ENCODE measurements at places on chromosomes 5 and 9. TPM values are rescaled to one million over a fixed set of nuclear protein-coding genes. Genes with fewer than 3 reads are reported as not detected.

The ZNF483 gene
- 1.4 TPM for total RNA-seq

The OMD gene
- total RNA-seq = 2.8 TPM

The TRAF1 gene
- total RNA-seq = 3.5 TPM

The C9orf50 gene
- not detected for total RNA-seq

The SV2C gene
- 0.23 TPM for total RNA-seq

DNA sequence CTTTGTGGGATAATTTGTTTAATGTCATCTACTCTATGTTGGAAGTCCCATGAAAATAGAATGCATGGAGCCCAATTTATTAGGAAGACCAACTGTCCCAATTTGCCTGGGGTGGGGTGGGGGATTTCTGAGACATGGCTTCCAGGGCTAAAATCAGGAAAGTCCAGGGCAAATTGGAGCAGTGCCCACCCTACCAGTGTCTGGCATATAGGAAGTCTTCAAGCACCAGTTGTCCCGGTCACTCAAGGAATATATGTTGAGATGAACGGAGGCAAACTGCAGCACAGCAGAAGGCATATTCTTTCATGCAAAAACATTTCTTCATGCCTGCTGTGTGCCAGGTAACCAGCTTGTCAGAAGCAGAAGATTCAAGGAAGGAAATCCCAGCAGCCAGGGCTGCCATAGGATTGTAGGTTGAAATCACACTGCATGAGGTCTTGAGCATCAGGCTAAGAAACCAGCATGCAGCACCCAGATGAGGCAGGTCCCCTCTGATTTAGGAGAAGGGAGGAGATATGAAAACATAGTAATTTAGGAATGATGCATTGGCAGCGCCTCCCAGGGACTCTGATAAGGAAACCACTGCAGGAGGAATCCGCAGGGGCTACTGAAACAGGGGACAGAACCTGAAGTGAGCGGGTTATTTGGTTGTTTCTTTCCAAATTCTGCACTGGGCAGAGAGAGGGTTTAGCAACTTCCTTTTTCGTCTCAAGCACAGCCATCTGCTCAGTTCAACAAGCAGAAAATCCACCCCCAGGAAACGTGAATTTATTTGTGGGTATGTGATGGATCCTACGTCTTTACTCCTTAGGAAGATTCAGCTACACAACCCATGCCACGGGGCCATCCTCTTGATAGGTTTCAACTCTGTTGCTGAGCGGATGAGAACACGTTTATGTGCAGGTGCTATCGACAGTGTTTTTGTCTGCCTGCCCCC, 112.6 kb upstream of the CPEB4 start:
- DNase-seq = no peak

GRCh38 chr9:21565155-21565554, 83.0 kb upstream of the IFNE start:
- no peak for DNase-seq

DNA sequence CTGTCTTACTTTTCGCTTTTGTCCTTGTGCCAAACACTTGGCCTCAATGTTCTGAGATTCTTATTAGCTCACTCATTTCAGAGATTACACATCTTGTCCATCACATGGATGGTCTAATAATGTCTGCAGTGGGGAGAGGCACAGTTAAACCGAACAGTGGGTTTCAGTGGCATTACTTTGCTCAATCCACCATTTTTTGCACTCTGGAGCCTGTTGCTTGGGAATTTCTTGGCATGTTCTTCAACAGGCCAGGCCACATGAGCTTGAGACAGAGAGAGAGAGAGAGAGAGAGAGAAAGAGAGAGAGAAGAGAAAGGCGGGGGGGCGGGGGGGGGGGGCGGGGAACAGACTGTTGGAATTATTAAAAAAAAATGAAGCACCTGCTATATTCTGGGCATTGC, 1327.8 kb upstream of the WWC1 start:
- no peak for DNase-seq

DNA sequence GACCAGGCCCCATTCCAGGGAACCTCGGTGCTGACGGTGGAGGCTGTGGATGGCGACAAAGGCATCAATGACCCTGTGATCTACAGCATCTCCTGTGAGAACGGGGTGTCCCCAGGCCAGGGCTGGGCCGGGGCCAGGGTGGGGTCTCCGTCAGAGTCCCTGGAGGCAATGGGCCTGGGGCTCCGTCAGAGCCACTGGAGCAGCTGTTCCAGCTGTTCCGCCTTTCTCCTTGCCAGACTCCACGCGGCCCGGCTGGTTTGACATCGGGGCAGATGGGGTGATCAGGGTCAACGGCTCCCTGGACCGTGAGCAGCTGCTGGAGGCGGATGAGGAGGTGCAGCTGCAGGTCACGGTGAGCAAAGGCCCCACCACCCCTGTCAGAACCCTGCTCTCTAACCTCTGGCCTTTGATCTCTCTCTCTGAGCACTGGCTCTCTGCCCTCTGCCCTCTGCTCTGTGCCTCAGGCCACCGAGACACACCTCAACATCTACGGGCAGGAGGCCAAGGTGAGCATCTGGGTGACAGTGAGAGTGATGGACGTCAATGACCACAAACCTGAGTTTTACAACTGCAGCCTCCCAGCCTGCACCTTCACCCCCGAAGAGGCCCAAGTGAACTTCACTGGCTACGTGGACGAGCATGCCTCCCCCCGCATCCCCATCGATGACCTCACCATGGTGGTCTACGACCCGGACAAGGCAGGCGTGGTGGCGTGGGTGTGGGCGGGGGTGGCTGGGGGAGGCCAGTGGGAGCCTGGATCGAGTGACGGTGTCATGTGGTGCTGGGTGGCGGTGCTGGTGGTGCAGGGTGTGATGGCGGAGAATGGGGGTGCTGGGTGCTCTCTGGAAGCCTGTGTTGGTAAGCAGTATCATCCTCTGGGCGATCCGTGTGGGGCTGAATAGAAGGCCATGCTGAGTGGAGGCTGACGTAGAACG, 26.6 kb downstream of the CDHR2 start:
- DNase-seq = no peak

GRCh38 chr9:135772056-135772646, 70.2 kb downstream of the KCNT1 start:
- DNase-seq = no peak

GRCh38 chr9:69157751-69158466, 16.2 kb upstream of the TJP2 start:
- no peak for DNase-seq

- DNase-seq = no peak
Measured at GRCh38 chr5:107446972-107447371, 223.8 kb downstream of the EFNA5 start.

DNA sequence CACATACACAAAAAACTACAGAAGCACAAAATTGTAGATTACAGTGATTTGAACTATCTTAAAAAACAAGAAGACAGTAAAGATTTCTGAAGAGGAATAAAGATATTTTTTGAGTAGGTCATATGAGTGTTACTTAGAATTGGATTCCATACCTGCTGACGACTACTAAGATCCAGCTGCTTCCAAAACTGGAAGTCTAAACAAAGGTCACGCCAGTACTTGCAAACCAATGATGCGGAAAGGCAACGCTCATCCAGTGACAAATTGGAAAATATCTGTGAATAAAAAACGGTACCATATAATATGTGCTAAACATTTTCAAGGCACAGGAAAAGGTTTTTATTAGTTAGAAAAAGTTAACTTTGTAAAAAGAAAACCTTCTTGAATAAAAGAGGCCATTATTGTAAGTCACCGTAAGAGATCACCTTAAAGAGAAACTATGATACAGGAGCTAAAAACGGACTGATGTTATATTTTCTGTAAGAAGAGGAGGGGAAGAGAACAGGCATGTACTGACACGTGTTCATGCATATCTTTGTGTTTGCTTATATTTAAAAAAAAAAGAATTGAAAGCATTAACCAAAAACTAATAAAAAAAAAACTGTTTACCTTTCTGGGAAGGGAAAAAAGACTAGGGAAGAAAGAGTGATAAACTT, 14.1 kb downstream of the FBXL17 start:
- no peak for DNase-seq

DNA sequence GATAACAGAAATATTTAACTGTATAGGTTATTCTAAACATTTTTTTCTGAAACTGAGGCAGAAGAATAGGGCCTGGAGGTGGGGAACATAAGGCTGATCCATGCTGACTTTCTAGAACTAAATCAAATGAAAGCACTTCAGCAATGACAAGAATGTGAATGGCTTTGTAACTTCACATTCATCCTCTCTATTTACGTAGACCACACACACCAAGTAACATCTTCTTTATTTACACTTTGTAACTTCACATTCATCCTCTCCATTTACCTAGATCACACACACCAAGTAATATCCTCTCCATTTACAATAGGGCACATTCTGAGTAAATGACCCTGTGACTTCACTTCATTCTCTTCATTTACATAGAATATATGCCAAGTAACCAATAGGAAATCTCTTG, 251.8 kb upstream of the CDH9 start:
- no peak for DNase-seq

DNA sequence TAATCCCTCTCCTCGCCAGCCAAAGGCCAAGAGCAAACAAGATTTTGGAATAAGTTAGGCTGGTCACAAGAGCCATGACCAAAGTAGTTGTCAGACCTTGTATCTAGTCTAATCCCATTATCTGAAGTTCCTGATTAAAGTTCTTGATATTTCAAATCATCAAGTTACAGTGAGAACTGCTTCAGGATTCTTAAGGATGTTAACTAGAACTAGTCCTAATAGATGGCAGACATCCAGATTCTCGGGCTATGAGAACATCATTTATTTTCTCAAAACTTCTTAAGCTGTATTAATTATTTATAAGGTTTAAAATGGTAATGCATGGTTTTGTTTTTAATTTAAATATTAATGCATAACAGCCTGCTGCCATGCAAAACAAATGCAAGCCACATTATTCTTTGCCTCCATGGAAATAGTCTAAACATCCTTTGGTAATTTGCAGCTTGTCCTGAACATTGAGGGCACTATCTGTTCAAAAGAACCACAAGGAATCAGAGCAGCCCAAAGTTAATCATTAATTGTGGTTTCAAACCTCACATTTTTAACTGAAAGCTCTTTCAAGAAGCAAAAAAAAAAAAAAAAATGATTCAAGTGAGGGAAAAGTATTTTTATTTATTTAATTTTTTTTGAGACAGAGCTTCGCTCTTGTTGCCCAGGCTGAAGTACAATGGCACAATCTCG, 95.1 kb downstream of the TTC39B start:
- no peak for DNase-seq

DNA sequence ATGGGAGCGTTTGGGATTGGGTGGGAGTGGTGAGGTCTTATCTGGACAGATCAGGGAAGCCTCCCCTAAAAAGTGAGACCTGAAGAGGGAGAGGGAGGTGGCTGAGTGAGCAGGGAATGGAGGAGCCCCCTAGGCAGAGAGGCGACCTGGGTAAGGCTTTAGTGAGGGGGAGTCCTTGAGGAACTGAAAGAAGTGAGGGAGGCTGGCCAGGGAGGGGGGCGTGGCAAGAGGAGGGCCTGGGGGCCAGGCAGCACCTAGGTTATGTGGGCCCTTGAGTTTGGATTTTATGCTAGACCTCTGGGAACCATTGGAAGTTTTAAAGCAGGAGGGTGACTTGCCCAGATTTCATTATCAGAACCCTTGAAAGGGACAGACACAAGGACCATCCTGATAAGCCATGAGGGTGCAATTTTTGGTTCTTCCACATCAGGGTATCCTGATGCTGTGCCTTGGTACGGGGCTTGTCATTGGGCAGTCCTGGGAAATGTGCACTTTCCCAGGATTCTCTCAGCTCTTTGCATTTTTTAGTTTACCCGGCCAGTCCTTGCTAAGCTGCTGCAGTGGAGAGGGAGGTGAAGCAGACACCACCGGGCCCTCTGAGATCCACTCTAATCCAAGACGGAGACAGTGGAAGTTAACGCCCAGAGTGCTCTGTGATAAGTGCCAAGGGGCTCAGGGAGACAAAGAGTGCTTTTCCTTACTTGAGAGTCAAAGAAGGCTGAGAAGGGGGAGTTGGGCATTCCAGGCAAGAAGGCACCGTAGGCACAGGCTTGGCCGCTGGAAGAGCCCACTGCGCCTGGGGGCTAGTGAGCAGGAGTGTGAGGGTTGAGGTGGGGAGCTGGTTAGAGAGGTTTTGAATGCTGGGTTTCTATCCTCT, 16.1 kb downstream of the GSN start:
- peak; percentile 69 for DNase-seq

GRCh38 chr5:2196416-2196815, 313.7 kb upstream of the IRX4 start:
- no peak for DNase-seq

GRCh38 chr5:180179442-180180420, 29.3 kb downstream of the RASGEF1C start:
- DNase-seq = no peak

DNA sequence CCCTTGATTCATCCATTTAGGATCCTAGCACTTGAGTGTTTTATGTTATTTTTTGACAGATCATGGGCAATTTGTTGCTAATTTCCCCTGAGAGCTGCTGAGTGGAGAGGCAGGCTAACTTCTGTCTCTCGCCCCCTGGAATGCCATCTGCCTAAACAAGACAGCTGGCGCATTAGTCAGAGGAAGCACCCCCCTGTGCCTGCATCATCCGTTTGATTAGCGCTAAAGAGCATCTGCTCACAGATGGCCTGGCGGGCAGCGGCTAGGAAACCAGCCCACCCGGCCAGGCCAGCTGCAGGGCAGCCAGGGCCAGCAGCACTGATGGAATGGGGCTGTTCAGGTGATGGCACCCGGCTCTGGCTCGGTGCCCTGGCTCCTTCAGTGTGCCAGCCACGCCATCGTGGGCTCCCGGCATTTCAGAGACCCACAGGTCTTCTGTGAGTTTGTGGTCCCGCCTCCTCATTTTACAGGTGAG, 22.9 kb upstream of the ASS1 start:
- DNase-seq = no peak

All from suprapubic skin (tissue), 4 donors.